ENCODE measurements at places on chromosomes 3 and 15. TPM values are rescaled to one million over a fixed set of nuclear protein-coding genes. Genes with fewer than 3 reads are reported as not detected.

DNA sequence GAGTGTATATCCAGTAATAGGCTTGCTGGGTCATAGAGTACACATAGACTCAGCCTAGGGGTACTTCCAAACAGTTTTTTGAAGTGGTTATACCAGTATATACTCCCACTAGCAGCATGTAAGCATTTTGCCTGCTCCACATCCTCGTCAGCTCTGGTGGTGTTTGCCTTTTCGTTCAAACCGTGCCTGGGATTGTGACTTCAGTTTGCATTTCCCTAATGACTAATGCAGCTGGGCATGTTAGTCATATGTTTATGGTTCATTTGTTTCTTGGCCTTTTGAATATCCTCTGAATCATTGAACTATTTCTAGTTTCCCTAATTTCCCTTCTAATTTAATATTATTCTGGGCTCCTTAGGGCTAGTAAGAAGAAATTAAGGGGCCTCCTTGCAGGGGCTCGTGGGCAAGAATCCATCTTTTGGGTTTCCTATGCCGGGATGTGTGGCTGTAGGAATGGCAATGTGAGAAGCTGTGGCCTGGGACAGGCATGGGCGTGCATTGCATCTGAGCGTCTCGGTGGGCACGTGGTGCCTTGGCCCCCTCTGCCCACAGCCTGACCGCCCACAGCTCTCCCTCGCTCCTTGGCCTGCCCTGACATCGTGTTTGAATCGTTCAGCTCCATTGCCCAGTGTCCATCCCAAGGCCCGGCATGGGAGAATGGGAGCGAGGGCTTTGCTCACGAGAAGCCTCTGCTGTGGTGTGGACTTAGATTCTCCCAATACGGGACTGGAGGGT, 26.4 kb downstream of the FAH start:
- no peak for DNase-seq

CHRFAM7A gene
- 1.5 TPM for polyA plus RNA-seq

- peak; percentile 35 for DNase-seq
Measured at GRCh38 chr3:32420126-32421038, 28.7 kb downstream of the CMTM7 start.

- no peak for DNase-seq
Measured at GRCh38 chr3:111947231-111947630, 31.6 kb upstream of the ABHD10 start.

DNA sequence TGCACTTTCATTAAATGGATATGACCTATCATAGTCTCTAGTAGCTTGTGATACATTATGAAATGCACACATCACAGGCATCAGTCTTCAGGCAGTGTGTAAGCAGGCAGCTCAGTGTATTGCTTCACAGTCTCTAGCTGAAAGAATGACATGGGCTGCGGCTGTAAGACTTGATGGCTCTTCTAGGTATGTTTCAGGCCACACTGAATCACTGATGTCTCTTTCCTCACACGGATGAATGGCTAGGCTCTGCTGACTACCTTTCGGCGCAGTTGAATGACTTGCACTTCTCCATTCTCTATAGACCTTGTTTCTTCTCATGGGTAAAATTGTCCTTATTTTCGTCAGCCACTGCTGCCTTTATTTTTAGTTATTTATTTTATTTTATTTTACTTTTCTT, 15.4 kb downstream of the APH1B start:
- DNase-seq = no peak

All from right renal cortex interstitium (tissue), 3 donors.